ENCODE measurements at places on chromosomes 5 and 9.

DNA sequence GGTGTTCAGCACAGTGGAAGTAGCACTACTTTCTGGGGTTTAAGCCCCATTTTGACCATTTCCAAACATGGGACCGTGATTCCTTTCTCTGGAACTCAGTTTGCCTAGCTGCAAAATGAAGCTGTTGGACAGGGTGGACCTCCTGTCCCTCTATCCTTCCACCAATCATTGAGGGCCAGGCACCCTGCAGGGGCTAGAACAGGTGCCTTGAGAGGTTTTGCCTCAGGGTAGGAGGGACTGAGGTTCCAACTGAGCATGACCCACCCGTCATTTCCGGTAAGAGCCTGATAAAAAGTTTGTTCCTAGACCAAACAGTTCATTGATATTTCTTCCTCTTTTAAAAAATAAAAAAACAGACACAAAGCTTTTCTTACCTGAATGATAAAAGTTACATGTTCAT lies 116.5 kb downstream of the MVB12B start:
- DNase-seq, result no peak

DNA sequence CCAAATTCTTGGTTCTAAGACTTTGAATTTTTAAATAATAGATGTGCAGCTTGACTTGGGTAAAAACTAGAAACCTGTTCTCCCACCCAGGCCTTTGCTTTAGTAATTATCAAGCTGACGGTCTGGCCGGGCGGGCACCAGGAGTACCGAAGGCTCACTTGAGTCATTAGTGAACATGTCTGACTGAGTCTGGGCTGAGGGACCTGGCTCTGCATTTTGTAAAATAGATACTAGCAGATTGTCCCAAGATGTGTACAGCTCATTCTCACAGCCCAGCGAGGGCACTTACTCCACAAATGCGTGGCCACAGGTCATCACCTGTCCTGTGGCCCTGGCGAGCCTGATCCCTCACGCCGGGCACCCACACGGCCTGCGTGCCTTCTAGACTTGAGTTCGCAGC lies 216.2 kb downstream of the FANCC start:
- no peak for DNase-seq

- no peak for DNase-seq
These were observed 179.9 kb upstream of the NR3C1 start for GRCh38 chr5:143583409-143583808.

GRCh38 chr9:130988400-130988747 lies 20.6 kb upstream of the LAMC3 start:
- DNase-seq, result no peak

- no peak for DNase-seq
These were observed 173.3 kb upstream of the CLINT1 start for GRCh38 chr5:158032246-158032645.

GRCh38 chr9:27112235-27112634 lies 3.2 kb downstream of the TEK start:
- no peak for DNase-seq

- no peak for DNase-seq
These were observed 2.1 kb upstream of the OGN start for GRCh38 chr9:92406477-92406876.

- DNase-seq, result no peak
These were observed 14.6 kb upstream of the F2R start for GRCh38 chr5:76701298-76701697.

DNA sequence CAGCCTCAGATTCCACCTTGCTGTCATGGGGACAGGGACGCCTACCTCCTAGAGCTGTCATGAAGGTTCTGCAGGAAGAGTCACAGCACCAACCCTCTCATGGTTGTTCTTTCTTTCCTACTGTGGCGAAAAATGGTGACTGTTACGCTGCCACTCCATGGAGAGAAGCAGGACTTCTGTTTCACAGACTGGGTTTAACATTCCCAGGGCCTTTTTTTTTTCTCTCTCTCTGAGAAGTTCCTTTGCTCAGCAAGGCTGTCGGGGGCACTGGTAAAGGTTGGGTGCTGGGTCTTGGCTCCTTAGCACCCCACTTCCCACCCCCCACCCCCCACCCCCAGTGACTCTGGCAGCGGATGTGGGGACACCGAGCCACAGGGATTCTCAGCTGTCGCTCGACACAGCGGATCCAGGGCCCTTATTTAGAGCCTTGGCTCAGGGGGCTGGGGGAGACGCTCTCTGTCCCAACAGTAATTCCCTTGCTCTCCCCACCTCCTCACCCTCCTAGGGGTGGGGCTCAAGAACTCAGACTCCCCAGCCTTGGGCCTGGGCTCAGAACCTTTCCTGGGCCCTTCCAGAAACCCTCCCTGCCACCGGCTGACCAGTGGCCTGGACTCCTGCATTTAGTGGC lies 34.4 kb downstream of the DUSP1 start:
- no peak for DNase-seq

GRCh38 chr9:87278971-87279733 lies 218.5 kb upstream of the DAPK1 start:
- DNase-seq, result no peak

- peak; percentile 76 for DNase-seq
These were observed at the start of gene CERCAM for GRCh38 chr9:128420651-128421481. Gene CERCAM, plus strand, starts transcription at chr9:128420857. Its CDS starts 21 bp downstream, at chr9:128420878.

- DNase-seq, result no peak
These were observed 26.4 kb downstream of the LPCAT1 start for GRCh38 chr5:1497242-1497777.

DNA sequence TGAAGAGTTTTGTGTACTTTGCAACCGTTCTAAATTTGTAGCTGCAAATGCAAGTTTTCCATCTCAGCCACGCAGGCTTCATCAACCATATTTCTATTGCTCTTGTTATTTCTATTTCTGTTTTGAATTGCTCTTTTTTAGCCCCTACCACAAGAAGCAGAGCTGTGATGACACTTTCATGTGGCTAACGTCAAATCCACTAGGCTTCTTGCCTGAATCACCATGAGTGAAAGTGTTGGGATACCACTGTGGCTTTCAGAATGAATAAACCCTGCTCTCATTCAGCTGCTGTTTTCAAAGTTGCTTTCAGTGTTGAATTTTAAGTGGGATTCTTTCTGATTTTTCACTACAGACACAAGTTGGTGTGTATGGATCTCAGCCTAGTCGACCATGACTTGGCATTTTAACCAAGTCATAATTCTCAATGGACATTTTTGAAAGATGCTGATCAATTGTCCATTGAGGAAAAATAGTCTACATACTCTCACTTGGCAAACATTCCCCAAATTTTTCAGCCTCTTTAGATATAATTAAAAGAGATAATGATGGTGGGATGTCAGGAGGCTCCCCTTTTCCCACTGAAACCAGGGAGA lies 41.0 kb upstream of the MTAP start:
- DNase-seq, result no peak
